Mesothelial cell of epicardium (in vitro differentiated cells): ENCODE measurements at places on chromosomes 16 and 17. TPM values are rescaled to one million over a fixed set of nuclear protein-coding genes. Genes with fewer than 3 reads are reported as not detected.

DNA sequence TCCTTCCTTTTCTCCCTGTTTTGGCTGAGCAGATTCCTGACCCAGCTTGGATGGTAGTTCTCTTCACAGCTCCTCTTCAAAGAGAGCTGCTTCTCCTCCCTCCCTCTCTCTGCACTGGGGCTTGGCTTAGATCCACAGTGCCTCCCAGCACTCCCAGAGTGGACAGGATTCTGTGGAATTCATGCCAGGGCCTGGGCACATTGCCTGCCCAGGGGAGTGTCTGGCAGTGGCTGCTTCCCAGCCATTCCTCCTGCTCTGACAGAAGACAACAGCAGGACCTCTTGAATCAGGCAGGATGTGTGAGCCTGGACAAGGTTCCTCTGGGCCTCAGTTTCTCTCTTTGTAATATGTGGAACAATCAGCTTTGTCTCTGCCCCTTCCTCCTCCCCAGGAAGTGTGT, 4.5 kb upstream of the MMP28 start:
- DNase-seq: no peak

GRCh38 chr16:83310816-83311215, 497.0 kb upstream of the HSBP1 start:
- no peak for DNase-seq

- no peak for DNase-seq
Observed at GRCh38 chr17:7992516-7992915, 9.9 kb upstream of the GUCY2D start.

GRCh38 chr17:17835415-17836249, 1.2 kb downstream of the SREBF1 start:
- no peak for DNase-seq

GRCh38 chr16:88883946-88884345, 17.5 kb upstream of the PABPN1L start:
- no peak for DNase-seq

DNA sequence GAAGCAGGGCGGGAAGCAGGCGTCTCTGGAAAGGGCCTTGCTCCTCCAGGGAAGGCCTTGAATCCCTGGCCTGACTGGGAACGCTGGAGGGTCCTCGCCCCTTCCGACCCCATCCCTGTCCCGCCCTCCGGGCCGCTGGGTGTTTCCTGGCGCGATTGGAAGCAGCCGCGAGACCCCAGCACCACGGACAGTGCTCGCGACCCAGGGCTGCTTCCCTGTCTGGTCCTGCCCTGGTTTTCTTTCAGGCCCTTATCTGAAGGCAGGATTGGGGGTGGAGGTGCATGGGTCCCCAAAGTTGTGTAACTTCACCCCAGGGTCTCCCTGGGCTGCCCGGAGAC, 2.1 kb downstream of the MGAT5B start:
- DNase-seq: no peak

- DNase-seq: peak; percentile 92
Observed at GRCh38 chr17:45371414-45372324, 54.8 kb upstream of the MAP3K14 start.

DNA sequence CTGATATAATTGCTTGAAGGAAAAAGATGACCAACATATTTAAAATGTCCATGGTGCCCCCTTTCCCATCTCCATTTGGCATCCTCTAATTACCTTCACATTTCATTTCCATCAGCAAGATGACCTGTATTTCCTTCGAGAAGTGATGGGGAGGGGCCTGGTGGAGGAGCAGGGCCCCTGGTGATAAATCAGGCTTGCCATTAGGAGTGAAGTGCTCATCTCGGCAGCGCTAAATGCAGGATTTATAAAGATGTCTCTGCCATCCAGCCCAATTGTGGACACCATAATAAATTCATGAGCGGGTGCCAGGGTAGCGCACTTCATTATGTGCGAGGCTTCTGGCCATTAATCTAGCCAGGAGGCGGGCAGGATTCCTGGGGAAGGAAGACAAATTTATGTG, 101.5 kb upstream of the IRX6 start:
- no peak for DNase-seq

DNA sequence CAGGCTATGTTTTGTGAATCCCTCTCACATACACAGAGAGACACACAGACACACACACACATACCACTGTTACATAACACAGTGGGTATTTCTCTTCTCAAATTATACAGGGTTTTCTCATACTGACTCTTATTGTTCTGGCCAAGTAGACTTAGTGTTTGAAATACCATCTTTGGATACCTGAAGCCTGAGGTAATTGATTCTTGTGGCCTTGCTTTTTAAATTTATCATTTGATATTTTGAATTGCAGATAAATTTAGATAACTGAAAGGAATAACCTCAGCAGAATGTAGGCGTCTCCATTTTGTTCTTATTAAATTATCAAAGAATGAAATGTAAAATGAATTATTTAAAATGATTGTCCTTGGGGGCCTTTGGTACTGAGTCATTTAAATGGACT, 223.8 kb downstream of the LGALS9B start:
- no peak for DNase-seq

- DNase-seq: no peak
Observed at GRCh38 chr17:44948315-44948795, 782 bp upstream of the KIF18B start.

DNA sequence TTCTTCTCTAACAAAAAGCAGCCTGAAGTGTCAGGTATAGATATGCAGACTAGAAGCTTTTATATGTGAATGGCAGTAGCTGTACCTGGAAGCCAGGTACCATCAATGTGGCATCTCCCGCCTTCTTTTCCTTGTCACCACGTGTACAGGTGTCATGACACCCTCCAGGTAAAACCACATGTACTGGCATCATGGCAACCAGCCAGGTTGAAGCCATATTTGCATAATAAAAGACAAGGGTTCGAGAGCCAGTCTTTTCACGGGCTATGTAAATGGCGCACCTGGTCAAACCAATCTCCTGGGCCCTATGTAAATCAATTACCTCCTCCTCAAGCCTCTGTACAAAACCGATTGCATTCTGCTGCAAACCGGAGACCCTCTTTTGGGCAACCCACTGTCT, 541.3 kb downstream of the CDH11 start:
- no peak for DNase-seq

Gene CCL8
- total RNA-seq: not detected in 3 replicates

Gene FBXW10B
- total RNA-seq: 0.99 to 1.5 TPM (median 1.3 TPM) in 3 replicates

Gene PTGES3L
- total RNA-seq: 1.5 to 2.0 TPM (median 1.6 TPM) in 3 replicates

Gene C1QL1
- 2.2 to 3.1 TPM (median 3.0 TPM) in 3 replicates for total RNA-seq

Gene TAX1BP3
- total RNA-seq: 133 to 136 TPM (median 135 TPM) in 3 replicates

Gene CRISPLD2
- total RNA-seq: 72.4 to 83.0 TPM (median 80.1 TPM) in 3 replicates
